Stimulated activated naive CD4-positive, alpha-beta T cell (primary cell): ENCODE measurements at places on chromosomes 12 and 14.

DNA sequence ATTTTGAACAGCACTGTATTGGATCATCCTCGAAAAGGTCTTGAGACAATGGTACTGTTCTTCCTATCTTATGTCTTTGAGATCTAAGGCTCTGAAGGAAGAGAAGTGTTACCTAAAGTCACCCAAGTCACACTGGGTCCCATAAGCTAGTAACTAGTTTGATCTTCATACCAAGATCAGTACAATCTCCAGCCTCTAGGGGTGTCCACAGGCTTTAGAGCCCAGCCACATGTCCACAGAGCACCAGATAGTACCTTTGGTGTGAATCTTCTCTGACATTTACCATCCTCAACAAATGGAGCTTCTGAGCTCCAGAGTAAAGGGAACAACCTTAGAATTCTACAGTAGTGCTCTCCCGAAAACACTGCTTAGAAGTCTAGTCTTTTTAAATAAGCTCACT is 78.7 kb downstream of the KSR2 start:
- DNase-seq = no peak

- DNase-seq = no peak
Observed at GRCh38 chr14:49792618-49793017, 24.7 kb downstream of the KLHDC2 start.

DNA sequence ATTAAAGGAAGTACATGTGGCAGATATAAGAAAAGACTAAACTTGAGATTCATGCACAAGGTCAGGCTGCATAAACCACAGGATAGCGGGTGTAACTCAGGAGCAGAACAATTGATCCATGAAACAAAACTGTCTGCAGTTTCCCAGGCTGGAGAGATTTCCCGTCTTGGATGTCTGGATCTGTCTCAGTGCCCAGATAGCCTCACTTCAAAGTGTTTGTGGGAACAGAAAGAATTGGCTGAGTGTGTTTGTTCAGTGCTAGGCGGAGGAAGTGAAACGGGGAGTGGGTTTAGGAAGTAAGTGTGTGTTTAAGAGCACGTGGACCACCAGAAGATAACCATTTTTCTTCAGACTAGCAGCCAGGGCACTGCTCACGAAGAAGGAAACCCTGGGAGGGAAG is 1.4 kb upstream of the RNASE10 start:
- no peak for DNase-seq

- no peak for DNase-seq
Observed at GRCh38 chr14:24941719-24942118, 108.2 kb downstream of the STXBP6 start.

- DNase-seq = no peak
Observed at GRCh38 chr12:52815676-52816588, 2.0 kb upstream of the KRT4 start.

DNA sequence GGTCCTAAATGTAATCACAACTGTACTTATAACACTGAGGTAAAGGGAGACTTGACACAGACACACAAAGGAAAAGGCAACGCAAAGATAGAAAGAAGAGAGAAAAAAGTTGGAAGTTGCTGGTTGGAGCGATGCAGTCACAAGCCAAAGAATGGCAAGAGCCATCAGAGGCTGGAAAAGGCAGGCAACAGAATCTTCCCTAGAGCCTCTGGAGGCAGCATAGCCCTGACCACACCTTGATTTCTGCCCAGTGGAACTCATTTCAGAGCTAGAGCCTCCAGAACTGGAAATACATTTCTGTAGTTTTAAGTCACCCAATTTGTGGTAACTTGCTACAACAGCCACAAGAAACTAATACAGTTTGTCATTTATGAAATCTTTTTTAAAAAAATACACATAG is 89.2 kb downstream of the PUS7L start:
- DNase-seq = no peak

DNA sequence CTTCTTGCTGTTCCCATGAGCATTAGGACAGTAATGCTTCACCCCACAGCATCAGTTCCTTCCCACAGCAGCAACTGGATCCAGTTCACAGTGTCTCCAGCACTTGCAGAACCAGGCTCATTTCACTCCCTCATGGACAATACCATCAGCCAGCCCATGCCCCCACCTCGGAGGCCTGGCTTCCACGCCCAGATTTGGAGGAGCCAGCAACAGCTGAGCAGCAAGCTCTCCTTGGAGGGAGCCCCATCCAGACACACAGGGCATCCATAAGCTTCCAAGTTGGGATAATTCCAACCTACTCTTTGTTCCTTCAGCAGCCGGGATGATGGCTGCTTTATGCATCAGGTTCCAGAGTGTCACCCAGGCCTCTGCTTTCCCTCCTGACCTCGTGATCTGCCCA is 250.0 kb downstream of the GLT1D1 start:
- no peak for DNase-seq

- DNase-seq = no peak
Observed at GRCh38 chr14:89902881-89903280, 51.6 kb downstream of the EFCAB11 start.

- no peak for DNase-seq
Observed at GRCh38 chr14:73313151-73313550, 75.8 kb downstream of the PAPLN start.

GRCh38 chr12:125220404-125221273 is 155.4 kb downstream of the AACS start:
- DNase-seq = no peak

DNA sequence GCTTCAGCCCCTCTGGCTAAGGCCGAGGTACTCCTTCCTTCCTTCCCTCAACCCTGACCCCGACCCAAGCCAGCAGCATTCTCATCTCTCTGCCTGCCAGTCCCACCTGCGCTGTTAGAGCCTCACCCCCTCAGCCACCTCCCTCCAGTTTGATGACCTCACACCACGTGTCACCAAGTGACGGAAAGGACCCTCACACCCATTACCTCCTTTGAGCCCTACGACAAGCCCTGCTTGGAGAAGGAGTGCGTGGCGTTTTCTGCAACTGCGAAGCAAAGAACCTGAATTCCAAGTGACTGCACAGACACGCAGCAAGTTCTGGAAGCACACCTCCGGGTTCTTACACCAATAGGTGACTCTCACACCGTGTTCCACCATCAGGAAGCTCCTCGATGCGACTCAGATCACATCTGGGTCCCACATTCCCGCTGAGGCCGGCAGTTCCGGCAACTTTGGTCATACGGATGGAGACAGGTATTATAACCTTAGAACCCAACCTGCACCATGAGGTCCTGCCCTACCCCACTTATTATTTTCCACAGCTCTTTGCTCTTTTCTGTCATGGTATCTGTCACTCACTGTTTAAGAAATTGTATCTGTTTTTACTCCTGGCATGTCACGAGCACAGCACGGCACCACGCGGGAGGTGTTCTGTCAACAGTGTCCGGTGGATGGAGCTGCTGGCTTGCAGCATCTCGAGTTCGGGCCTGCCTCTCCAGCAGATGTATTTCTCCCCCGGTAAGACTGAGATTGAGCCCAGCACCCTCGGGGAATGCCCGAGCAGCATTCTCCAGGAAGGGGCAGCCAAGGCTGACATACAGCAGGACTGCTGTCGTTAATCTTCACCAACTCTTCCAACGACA is 5.0 kb upstream of the SLC6A12 start:
- no peak for DNase-seq

- no peak for DNase-seq
Observed at GRCh38 chr12:115859231-115859630, 418.3 kb downstream of the MED13L start.

GRCh38 chr12:129693731-129694130 is 210.1 kb downstream of the TMEM132D start:
- DNase-seq = no peak

GRCh38 chr14:33386781-33387180 is 448.1 kb downstream of the NPAS3 start:
- DNase-seq = no peak

DNA sequence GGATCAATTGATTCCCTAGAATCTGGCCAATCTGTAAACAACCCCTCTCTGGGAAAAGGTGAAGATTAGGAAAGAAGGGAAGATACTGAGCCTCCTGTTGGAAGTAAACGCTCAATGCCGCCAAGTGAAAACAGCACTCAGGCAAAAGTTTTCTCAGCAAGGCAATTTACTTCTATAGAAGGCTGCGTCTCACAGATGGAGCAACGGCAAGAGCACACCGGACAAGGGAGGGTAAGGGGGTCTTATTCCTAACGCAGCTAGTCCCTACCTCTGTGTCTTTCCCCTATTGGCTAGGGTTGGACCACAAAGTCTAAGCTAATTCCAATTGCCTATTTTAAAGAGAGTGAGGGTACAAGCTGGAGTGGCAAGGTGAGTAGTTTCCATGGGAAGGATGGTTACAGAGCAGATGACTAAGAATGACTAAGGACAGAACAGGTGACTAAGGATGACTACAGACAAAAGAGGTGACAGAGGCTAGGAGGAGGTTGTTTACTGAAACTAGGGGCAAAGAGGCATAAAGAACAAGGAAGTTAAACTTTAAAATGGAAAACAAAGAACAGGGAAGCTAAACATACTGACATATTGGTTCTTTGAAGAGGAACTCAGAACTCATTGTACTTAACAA is 5.6 kb upstream of the TTC9 start:
- DNase-seq = no peak

- no peak for DNase-seq
Observed at GRCh38 chr12:105201299-105201698, 34.7 kb downstream of the APPL2 start.

DNA sequence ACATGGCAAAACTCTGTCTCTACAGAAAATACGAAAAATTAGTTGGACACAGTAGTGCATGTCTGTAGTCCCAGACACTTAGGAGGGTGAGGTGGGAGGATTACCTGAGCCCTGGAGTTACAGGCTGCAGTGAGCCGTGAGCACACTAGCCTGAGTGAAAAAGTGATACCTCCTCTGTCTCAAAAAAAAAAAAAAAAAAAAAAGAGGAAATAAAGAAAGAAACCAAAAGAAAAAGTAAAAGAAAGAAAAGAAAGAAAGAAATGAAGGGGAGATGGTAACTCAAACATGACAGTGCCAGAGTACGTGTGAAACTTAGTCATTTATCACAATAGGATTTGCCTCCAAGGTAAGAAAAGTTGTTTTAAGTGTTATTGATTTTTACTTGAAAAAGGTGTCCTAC is 407.0 kb upstream of the MGAT4C start:
- no peak for DNase-seq

GRCh38 chr12:21559855-21560569 is 33.9 kb downstream of the SPX start:
- no peak for DNase-seq

DNA sequence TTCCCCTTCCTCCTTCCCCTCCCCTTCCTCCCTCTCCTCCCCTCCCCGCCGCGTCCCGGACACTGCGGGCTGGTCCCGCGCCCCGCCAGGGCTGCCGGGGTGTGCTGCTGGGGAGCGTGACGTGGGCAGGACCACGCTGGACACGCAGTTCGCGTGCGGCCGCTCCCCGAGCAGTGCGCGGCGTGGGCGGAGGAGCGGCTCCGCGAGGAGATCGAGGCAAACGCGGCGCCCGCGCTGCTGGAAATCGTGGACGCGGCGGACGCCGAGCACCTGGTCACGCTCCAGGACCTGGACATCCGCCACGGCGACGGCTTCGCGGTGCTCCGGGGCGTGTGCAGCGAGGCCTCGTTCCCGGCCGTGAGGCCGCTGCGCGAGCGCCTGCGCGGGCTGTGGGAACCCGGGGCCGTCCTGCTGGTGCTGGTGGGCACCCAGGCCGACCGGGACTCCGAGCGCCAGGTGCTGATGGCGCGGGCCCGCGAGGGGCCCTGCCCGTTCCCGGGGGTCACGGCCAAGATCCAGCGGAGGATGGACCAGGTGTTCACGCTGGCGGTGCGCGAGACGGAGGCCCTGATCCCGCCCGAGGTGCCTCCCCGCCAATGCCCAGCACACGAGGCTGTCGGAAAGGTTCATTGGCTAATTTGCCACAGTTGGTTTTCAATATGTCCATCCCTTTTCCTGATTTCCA is 84.3 kb downstream of the TNFAIP2 start:
- DNase-seq = no peak

DNA sequence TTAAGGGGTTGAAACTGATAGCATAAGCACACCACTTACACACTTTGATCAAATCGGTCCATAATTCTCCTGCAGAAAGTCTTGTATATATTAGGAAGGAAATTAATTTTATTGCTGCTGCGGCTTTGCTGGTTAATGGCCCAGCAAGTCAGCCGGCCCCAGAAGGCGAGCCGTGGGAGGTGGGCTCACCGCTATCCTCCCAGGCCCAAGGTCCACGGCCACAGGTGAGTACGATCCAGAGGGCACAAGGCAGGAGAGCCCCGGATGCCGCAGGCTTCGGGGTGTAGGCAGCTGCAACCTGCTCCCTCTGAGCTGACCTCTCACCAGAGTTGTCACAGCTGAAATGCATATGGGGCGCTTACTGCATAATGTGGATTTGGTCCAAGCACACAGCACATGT is 165.7 kb downstream of the TBX5 start:
- no peak for DNase-seq

DNA sequence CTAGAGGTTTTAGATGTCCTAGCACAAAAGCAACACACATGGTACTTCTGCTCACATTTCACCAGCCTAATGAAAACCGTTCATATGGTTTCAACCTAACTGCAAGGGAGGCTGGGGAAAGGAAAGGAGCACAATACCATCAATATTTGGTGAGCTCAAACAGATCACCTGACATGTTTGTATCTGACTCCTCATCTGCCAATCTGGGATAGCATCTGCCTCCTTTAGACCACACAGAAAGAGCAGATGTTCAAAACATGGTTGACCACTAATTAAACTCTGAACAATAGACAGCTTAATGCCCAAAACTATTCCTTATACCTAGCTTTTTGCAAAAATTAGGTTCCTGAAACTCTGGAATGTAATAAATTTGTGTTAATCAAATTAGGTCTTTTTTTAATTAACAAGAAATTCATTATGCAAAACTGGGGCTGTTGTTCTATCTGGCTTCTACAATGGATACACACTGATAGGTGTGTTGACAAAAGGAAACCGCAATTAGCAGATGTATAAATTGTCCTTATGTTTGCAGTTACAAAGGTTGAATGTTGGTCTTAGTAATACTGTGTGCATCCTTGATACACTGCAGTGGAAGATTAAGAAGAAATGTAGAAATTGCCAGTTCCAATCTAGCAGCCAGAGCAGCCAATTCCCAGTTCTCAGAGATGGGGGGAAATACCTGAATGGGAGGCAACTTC is 89.3 kb downstream of the DUSP6 start:
- DNase-seq = no peak

DNA sequence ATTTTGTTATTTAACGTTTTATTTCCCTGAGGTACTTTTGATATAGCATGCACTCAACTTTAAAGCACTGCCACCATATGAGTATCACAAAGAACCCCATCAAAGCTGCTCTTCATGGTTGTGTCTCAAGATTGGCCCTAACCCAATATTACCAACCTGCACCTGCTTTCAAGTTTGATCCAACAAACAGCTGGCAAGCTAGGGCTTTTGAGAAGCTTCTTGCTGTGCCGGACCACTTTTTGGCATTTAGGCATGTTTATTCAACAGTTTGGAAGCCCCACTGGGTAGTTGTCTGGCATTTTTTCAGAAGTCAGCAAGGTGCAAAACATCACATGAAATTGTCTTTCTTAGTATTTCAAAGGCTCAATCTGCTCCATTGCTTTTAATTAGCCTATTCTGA is 137.2 kb upstream of the PLEKHA5 start:
- DNase-seq = no peak

DNA sequence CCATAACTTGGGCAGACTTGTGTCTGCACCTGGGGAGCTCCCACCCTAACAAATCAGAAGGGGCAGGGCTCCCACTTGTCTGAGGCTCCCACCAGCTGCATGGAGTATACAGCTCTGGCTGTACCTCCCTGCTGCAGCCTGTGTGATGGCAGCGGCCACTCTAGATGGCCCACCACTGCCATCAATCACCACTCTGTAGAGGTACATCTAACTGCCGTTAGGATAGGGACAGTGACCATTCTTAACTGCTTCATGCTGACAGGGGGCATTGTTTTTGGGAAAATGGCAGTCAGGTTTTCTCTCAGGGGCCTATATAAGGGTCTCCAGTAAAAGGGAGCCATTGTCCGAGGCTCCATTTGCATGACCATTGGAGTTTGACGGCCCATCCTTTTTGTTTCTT is 42.2 kb downstream of the HSD17B6 start:
- DNase-seq = no peak
